Dermis lymphatic vessel endothelial cell (primary cell): ENCODE measurements at places on chromosomes 2 and 18. TPM values are rescaled to one million over a fixed set of nuclear protein-coding genes. Genes with fewer than 3 reads are reported as not detected.

The PTMA gene
- 968 and 1,468 TPM in 2 replicates for total RNA-seq

The MAP3K19 gene
- not detected in 2 replicates for total RNA-seq

The KCNG2 gene
- total RNA-seq: 0.43 and 0.69 TPM in 2 replicates

The CFAP221 gene
- total RNA-seq: under 0.01 TPM in 1 of 2 replicates, not detected in the other

The ALK gene
- total RNA-seq: not detected in 2 replicates

The GBX2 gene
- total RNA-seq: 0.52 and 0.87 TPM in 2 replicates

The CHRNA1 gene
- 0.76 TPM in 1 of 2 replicates, not detected in the other for total RNA-seq

The KLHL30 gene
- under 0.01 TPM in 1 of 2 replicates, not detected in the other for total RNA-seq

The FBXO15 gene
- total RNA-seq: under 0.01 and 0.09 TPM in 2 replicates

The RAPGEF4 gene
- total RNA-seq: 18.8 and 23.8 TPM in 2 replicates

The LOXHD1 gene
- total RNA-seq: 0.11 and 0.26 TPM in 2 replicates

The RTP5 gene
- not detected in 2 replicates for total RNA-seq

The SPATS2L gene
- total RNA-seq: 8.9 and 19.4 TPM in 2 replicates

The RNF103 gene
- total RNA-seq: 37.3 and 38.1 TPM in 2 replicates

The SLC38A11 gene
- not detected in 2 replicates for total RNA-seq

The GPATCH11 gene
- total RNA-seq: 5.1 and 7.0 TPM in 2 replicates

The DPYSL5 gene
- not detected in 2 replicates for total RNA-seq

The NETO1 gene
- total RNA-seq: not detected in 2 replicates

The SLC16A14 gene
- under 0.01 and 0.09 TPM in 2 replicates for total RNA-seq
